ENCODE measurements at places on chromosomes 1 and 21. TPM values are rescaled to one million over a fixed set of nuclear protein-coding genes. Genes with fewer than 3 reads are reported as not detected.

The AMY2B gene
- total RNA-seq = 19.4 TPM

The NBPF6 gene
- total RNA-seq = not detected

The CD164L2 gene
- total RNA-seq = 11.2 TPM

- no peak for DNase-seq
Observed at GRCh38 chr1:61419196-61419595, 305.7 kb downstream of the TM2D1 start.

DNA sequence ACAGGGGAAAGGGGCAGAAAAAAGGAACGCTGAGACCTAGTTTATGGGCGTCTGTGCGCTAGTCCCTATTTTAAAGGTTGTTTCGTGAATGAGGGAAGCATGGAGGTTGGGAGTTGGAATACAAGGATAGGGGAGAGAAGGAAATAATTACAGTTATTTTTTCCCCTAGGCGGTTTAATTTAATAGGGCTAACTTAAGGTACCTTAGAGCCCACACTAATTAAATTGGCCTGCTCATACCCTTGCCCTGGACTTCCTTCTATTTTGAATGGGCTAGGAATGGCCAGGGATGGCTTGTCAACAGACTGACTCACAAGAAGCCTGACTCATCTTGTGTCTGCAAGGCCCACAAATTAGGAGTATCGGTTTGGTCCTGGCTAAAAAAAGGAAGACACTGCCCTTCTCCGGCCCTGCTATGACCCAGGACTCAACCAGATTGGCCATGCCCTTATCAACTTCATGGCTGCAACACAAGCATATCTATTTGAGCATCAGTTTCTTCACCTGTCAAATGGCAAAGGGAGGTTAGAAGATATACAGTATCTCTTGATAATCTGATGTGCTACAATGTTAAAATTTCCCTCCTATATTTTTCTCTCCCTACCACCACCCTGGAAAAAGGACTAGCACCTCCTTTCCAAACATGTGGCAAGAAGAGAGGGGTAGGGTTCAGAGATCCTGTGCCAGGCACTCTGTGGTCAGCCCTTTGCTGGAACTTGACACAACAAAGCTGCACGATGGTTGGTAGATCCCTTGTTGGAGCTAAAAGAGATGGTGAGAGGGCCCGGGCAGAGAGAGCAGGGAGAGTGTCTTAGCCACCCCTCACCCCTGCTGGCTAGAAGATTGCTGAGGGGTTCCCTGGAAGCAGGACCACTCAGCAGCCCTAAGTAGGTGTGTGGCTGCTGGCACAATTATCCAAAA lies 2.2 kb upstream of the SSBP3 start:
- peak; percentile 46 for DNase-seq
